Sigmoid colon (tissue), 7 donors: ENCODE measurements at places on chromosomes 6 and 20. TPM values are rescaled to one million over a fixed set of nuclear protein-coding genes. Genes with fewer than 3 reads are reported as not detected.

Gene OR12D3
- not detected for polyA plus RNA-seq

Gene OPRM1
- not detected for polyA plus RNA-seq

Gene SRMS
- polyA plus RNA-seq = not detected

Gene SCRT2
- polyA plus RNA-seq = not detected

Gene AK9
- 4.1 TPM for polyA plus RNA-seq

Gene PTCHD4
- not detected for polyA plus RNA-seq

Gene KHDC1L
- polyA plus RNA-seq = not detected

Gene LAMA4
- polyA plus RNA-seq = 6.9 TPM
